Stimulated activated CD4-positive, alpha-beta T cell treated with anti-CD3 and anti-CD28 coated beads, Interleukin-1b, Interleukin-23, amount 100 ng/mL, for 1 hour (primary cell): ENCODE measurements at places on chromosomes 11 and 22.

GRCh38 chr22:27885977-27886842 is 32.8 kb downstream of the PITPNB start:
- peak; percentile 14 for DNase-seq

DNA sequence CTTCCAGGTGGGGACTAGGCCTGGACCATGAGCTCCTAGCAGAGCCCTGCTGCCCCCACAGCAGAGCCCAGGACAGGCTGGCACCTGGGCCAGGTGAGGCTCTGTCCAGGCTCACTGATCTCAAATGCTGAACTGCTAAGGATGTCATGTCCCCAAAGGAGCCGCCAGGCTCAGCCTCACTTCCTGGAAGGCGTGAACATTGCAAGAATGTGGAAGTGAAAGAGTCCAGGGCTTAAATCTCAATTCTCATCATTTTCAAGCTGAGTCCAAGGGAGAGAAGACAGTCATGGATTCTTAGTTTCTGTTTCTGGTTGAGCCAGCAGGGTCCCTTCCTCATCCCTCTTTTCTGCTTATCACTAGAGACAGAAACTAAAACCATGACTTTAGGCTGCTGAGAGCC is 5.0 kb downstream of the ASCL2 start:
- DNase-seq, result no peak

DNA sequence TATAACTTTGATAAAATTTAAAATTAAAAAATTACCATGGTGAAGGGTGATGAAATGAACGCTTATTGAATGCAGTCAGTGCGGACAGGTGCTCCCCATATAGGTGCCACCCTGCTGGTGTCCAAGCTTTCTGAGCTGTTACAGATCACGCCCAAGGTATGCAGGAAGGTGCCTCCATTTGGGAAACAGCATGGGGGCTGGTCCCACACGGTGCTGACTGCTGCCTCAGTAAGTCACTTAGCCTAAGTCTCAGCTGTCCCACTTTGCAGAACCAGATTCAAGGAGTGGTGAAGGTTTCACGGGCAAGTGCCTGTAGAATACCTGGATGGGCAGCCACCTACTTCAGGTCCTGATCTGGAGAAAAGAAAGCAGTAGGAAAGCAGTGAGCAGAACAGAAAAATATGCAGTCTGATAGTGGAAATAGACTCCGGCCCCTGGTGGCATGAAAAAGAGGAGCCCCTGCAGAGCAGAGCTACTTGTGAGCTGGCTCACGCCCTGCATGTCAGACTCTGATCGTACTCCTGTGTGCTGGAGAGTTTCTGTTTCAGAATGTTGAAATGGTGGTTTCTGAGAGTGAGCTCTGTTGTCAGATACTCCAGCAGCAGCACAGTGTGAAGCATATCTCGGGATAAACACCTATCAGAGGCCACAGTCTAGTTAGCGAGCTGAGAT is 33.2 kb downstream of the ADORA2A start:
- DNase-seq, result no peak

- DNase-seq, result no peak
These were observed 894.8 kb downstream of the TBC1D22A start for GRCh38 chr22:47657224-47657623.

DNA sequence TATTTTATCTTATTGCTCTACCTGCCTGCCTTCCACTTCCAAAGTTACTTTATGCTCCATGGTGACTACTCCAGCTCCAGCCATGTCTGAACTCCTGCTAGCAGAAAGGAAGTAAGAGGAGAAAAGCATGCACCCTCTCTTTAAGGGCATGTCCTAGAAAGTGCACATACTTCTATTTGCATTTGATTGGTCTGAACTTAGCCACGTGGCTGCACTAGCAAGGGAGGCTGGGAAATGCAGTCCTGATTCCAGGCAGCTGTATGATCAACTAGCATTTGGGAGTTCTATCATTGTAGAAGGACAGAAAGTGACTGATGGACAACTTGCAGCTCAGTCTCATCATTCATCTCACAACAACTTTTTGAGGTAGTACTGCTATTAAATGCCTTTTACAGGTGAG is 515.7 kb downstream of the BUD13 start:
- no peak for DNase-seq

- DNase-seq, result no peak
These were observed 66.5 kb downstream of the PPME1 start for GRCh38 chr11:74237541-74237940.

- DNase-seq, result no peak
These were observed 81.0 kb upstream of the SLC6A5 start for GRCh38 chr11:20518323-20518834.

DNA sequence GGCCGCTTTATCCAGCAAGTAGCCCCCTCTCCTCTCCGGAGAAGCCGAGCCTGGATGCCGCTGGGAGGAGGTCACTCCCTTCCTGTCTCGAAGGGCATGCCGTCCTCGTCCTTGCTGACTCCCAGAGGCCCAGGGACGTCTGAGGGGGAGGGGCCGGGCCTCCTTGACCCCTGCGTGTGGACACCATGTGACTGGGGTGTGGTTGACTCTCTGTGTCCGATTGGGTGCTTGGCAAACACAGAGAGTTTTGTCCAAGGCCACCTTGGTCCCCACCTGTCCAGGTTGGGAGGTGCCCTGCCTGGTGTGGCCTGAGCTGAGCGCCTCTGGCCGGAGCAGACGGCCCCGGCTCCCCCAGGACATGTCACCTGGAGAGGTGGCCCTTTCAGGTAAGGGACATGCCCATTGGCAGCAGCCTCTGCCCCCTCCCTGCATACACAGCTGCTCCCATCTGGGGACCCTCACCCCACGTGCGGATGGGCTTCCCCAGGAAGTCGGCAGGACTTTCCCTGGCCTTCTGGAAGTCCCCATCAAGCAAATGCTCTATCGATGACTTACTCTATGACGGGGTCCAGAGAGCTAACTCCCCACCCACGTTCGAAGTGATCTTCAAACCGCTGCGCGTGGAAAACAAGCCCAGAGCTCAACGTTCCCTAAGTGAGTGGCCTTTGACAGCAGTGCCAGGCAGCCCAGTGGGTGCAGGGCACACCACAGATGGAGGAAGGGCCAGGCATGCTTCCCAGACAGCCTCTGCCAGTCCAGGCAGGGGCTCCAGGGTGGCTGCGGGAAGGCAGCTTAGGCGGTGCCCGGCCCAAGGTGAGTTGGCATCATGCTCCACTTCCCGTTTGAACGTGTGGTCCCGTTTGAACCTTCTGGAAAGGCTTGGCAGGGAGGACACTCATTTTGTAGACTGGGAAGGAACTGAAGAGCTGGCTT is at the start of gene SMIM38:
TSS of gene SMIM38 (plus strand) at position 634 of the 933 bp plus-strand sequence. CDS start 1,912 bp downstream, outside the sequence.
- no peak for DNase-seq

DNA sequence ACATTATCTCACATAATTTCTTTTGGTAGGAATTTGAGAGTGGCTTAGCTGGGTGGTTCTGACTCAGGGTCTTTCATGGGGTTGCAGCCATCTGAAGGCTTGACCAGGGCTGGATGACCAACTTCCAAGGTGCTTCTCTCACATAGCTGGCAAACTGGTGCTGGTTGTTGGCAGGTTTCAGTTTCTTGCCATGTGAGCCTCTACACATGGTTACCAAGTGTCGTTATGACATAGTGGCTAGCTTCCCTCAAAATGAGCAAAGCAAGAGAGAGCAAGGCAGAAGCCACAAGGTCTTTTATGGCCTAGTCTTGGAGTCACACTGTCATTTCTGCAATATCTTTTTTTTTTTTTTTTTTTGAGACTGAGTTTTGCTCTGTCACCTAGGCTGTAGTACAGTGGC is 4.2 kb upstream of the TFIP11 start:
- DNase-seq, result no peak

- DNase-seq, result no peak
These were observed 18.3 kb downstream of the SMIM38 start for GRCh38 chr11:69173925-69174581.

GRCh38 chr22:25448435-25449051 is 115.9 kb upstream of the GRK3 start:
- no peak for DNase-seq
